SK-MEL-5 (cell line): ENCODE measurements at places on chromosomes 5 and 9.

DNA sequence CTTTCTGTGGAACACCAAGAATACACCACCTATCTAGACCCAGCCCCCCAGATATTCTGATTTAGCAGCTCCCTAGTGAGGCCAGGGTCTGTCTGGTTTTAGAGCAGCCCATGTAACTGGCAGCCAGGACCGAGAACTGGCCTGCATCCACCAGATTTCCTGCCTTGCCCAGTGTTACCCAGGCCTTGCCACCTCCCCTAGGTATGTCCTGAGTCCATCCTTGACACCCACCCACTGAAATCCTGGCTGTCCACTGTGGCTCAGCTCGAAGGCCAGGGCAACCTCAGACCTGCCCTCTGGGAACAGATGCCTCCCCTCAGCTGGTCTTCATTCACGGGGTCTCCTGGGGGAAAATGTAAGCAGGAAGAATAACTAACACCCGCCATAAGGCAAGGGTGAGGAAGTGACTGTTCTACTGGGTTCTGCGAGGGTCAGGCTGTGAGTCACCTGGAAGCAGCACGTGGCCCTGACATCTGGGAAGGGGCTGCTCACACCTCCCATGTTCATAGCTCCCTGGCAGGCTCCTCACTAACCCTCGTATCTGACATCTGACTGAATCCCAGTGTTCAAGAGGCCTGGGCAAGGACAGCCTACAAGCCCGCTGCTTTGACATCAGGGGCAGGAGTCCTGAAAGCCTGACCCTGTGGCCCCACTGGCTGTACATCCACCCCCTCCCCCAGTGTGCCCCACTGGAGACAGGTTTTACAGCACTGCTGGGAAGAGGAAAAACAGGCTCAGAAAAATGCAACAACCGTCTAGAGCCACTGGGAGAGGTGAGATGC, 72.7 kb downstream of the SEMA4D start:
- DNase-seq: no peak

DNA sequence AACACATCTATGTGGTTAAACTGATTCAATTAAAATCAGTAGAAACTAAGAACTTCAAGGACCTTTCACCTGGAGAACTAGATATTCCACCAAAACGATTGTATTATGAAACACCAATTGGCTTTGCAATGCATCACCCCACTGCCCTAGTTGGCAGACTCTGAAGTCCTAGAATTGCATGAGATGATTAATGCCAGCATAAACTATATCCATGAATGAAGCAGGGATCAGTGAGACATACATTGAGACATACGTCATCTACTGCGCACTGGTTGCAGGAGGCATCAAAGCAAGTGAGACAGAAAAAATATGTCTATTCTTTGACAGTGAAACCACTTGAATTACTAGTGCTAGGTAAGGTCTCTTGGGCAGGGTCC, 9.7 kb upstream of the ZNF354A start:
- no peak for DNase-seq

DNA sequence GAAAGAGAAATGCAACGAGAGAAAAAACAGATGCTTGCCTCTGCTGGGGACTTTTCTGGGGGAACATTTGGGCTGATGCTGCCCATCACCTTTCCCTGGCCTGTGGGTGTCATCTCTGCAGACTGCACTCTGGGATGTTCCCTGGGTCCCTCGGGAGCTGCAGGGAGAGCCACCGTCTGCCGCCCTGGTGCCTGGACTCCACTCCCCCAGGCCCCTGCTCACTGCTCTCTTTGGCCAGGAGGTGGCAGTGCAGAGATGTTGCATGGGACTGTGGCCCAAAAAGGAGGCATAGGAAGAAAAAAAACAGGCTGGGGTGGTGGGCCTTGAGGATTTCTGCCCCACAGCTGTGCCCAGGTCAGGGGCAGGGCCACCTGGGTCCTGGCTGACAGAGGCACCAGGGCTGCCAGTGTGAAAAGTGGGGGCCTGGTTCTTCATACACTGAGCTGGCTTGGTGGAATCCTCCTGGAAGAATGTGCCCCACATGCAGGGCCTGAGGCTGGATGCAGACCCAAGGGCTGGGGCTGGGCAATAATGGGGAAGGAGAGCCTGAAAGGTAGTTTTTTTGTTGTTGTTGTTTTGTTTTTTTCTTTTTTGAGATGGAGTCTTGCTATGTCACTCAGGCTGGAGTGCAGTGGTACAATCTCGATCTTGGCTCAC, 353.6 kb downstream of the SLIT3 start:
- DNase-seq: peak; percentile 70

DNA sequence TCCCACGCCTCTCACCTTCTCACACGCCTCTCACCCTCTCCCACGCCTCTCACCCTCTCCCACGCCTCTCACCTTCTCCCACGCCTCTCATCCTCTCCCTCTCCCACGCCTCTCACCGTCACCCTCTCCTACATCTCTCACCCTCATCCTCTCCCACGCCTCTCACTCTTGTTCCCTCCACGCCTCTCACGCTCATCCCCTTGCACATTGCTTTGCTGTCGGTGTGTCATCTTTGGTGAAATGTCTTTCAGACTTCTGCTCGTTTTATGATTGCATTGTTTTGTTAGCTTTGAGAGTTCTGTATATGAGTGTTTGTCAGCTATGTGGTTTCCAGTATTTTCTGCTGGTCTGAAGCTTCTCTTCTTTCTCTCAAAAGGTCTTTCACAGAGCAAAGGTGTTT, 102.7 kb downstream of the EHMT1 start:
- no peak for DNase-seq

GRCh38 chr9:75033791-75034473, 5.8 kb upstream of the CARNMT1 start:
- peak; percentile 30 for DNase-seq

DNA sequence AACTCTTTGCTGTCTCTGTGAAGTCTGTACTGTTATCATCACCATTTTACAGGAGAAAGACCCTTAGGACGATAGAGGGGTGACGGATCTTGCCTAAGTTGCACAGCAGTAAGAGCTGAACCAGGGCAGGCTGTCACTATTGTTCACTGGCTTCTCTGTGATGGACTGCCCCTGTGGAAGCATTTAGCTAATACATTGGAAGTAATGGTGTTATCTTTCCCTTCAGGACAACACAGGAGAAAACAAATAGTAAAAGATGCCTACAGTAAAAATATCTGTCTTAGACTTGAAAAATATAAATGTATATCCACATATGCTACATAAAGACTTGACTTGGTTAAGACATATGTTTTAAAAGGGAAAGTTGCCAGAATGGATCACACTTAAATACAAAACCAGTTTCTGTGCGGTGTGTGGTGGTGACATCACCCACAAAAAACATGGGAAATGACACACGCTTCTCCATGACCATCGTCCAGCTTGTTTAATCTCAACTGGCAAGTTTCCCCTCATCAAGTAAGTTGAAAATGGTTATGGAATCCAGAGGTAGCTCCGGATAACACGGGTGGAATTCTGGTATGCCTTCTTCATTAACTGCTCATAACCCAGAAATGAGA, 351.8 kb downstream of the EBF1 start:
- DNase-seq: no peak

DNA sequence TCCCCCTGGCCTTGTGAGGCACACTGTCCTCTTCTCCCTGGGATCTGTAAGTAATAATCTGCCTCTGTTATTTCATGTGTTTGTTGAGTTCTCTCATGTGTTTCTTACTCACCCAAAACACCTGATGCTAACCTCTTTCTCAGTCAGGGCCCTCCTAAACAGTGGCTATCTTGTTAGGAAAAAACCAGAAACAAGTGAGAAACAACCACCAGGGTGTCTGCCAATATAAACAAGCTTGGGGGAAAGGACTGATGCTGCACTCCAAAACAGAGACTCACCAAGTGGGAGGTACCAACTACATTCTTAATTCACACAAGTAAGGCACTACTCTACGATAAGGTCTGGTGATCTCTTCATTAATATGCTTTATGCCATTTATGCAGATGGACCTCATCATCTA, 564.4 kb downstream of the SEMA5A start:
- peak; percentile 82 for DNase-seq

DNA sequence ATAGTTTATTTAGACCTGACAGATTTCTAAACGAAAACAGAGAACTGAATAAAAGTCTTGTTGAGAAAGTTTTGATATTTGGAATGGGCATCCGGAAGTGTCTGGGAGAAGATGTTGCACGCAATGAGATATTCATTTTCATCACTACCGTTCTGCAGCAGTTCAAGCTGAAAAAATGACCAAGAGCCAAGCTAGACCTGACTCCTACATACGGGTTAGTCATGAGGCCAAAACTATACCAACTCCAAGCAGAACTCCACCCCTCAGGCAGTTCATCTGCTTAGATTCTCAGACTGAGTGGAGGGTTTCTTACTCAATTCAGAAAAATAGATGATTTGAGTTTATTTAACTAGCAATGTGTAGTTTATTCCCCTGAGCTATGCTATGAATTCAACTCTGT, 95.4 kb upstream of the ANXA1 start:
- no peak for DNase-seq

GRCh38 chr5:116378777-116379121, 195.9 kb downstream of the SEMA6A start:
- DNase-seq: no peak

DNA sequence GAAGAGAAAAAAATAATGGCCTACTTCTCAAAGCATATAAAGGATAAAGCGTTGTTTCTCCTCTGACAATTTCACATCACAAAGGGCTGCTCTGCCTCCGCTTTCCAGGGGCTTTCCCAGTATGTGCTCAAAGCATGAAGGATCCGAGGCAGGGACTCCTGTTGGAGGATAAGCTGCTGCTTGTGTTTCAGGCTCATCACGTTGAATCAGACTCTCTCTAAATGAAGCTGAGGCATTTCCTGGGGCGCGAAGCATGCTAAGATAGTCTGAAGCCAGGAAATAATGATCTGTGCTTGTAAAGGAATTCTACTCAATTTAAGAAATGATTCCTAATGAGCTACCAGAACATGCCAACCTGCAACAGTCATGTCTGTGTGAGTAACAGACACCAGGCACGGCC, 97.5 kb downstream of the MARCHF11 start:
- no peak for DNase-seq

DNA sequence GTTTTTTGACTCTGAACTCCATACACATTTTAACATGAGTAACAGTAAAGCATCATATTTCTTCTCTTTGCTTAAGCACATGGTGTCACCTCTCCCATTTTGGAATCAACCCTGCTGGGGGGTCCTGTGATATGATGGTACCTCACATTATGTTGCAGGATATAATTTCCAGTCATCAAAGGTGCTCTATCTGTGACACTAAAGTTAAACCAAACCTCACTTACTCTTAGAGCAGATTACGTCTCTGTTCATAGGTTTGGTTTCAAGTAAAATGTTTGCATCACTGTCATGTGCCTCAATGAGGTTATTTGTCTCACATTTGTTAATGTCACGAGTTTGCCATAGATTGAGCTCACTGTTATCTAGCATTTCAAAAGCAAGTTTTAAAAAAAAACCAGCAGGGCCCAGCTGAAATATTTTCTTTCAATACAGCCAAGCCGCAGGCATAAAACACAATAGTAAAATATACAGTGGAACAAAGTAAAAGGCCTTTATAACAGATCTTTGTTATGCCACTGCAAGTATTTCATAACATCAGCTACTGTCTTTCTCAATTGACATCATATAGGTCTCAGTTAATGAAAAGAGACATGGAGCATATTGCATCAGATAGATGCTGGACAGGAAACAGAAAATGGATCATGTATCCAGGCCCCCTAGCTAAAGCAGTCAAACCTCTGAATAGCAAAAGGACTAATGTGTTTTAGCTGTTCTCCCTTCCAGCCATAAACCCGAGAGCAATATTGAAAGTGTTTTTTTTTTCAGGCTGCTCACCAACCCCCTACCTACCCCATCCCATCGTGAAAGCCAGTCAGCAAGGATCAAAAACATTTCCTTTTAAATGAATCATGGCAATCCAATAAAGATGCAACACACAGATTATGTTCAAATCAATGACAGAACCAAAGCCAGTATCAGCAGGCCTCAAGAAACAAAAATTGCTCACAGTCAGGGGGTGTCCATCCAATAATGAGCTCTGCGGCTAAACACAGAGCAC, 182.1 kb upstream of the ITGA1 start:
- peak; percentile 96 for DNase-seq

- DNase-seq: no peak
Observed at GRCh38 chr9:6072865-6073264, 57.4 kb upstream of the RANBP6 start.

DNA sequence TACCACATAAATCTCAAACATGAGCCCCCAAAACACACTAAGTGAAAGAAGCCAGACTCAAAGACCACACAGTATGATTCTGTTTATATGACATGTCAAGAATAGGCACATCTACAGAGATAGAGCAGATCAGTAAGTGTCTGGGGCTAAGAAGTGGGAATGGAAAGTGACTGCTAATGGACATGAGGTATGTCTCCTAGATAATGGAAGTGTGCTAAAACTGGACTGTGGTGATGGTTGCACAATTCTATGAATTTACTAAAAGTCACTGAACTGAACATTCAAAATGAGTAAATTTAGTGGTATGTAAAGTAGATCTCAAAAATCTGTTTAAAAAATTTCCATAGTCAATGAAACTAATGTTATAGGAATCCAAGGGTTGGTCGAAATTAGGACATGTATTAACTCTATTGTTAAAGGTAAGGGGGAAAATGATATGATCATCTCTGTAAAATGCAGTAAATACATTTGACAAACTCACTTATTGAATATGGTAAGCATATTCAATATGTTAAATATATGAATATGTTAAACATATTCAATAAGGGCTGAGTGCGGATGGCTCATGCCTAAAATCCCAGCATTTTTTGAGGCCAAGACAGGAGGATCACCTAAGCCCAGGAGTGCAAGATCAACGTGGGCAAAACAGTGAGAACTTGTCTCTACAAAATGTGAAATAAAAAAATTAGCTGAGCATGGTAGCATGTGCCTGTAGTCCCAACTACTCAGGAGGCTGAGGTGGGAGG, 51.7 kb downstream of the NUP155 start:
- DNase-seq: no peak

DNA sequence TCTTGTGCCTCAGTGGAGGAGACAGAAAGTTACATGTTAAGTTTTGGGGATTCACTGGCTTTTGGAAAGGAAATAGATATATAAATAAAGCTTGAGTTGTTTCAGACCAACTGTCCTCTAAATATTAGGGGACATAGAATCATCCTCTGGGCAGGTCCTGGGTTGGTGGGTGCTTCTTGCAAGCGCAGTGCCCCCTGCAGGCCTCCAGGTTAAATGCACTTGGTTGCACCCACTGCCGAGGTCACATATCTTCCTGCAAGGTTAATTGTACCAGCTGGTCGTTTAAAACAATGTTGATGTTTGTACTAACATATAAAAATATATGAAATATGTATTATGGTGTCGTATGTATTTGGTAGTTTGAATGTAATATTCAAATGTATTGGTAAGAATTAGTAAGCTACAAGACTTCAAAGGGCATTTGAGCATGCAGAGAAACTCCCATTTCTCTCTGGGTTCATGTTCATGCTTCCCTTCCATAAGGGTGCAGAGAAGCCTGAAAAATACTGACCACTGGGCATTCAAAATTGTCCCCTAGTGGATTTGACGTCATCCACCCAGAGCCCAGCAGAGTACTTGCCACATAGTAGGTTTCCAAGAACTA, 87.0 kb downstream of the ZNF618 start:
- peak; percentile 70 for DNase-seq

DNA sequence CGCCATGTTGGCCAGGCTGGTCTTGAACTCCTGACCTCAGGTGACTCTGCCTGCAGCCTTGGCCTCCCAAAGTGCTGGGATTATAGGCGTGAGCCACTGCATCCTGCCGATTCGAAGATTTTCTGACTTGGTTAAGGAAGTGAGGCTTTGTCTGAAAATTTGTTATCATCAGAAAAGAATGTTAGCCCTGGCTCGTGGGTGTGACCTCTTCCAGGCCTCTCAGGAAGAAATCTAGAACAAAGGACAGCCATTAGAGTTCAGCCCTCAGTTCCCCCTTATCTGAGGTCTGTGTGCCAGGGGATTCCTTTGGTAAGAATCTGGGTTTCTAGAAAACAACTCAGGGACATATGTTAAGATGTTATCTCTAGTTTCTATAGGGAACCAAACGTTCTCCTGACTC, 6.2 kb downstream of the OR2S2 start:
- DNase-seq: no peak
